Ovary (tissue), 10 donors: ENCODE measurements at places on chromosomes 6 and 20.

DNA sequence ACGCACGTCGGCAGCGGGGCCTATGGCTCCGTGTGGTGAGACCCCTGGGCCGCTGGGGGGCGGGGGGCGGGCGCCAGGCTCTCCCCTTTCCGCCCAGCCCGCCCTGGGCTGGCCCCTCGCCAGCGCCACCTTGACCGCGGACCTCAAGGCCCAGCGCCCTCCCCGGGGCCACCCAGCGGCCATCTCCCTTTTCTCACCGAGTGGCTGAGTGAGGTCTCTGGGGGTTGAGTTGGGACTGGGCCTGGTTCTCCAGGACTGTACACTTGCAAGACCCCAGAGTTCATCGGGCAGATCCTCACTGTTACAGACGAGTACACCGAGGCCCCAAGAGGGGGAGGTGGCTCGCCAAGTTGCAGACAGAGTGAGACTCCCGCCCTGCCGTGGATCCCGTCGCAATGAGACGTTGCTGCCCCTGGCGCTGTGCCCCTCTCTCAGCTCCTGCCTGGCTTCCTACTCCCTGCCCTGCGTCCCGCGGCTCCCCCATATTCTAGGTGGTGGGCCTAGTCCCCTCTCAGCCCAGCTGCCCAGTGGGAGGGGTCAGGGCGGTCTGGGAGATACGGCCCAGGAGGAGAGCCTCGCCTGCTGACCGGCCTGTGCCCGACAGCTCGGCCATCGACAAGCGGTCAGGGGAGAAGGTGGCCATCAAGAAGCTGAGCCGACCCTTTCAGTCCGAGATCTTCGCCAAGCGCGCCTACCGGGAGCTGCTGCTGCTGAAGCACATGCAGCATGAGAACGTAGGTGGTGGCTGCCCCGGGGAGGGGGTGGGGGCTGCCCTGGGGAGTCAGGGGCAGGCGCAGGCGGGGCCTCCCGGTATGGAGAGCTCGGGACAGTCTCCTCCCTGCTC, 576 bp downstream of the MAPK13 start:
- no peak for DNase-seq

DNA sequence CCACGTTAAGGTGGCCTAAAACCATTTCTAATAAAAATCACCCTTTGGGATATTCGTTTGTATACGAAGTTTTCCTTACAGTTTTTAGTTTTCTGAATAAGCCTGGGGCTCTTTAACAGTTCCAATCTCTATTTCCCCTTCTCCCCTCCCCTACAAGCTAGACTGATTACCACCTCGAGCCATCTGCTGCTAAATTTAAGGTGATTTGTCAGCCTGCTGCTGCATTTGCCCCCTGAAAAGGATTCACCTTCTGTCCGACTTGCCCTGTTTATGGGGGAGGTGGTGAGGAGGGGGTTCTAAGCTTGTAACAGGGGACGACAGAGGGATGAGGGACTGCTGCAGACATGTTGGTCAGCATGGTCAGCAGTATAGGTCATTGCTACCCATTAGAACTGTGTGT, 146.3 kb downstream of the JARID2 start:
- DNase-seq = no peak

DNA sequence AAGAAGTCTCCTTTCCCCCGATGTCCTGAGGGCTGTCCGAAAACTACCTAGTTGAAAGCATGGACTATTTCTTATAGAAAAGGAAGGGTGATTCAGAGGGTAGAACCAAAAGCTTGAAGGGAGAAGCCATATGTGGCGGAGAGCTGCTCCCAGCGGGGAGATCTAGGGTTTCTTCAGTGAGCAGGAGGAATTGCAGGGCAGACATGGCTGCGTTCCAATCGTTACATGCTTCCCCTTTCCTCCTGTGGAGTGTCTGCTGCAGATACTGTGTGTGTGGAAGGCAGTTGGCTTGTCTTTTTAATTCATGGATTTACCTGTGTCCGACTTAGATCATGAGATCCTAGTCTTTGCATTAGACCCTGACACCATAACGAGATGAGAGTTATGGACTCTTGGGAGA, 799.5 kb downstream of the QKI start:
- DNase-seq = no peak

- no peak for DNase-seq
Measured at GRCh38 chr20:7301807-7302206, 534.3 kb downstream of the BMP2 start.

- DNase-seq = no peak
Measured at GRCh38 chr20:46624946-46625345, 26.3 kb downstream of the SLC13A3 start.

- no peak for DNase-seq
Measured at GRCh38 chr6:1311400-1312202, at the start of gene FOXQ1. FOXQ1 (plus strand) TSS chr6:1312098; CDS start chr6:1312705, 607 bp downstream.

GRCh38 chr6:26335631-26336323, 29.2 kb upstream of the BTN3A2 start:
- DNase-seq = no peak

- DNase-seq = no peak
Measured at GRCh38 chr6:70289299-70289698, 13.6 kb downstream of the COL9A1 start.

DNA sequence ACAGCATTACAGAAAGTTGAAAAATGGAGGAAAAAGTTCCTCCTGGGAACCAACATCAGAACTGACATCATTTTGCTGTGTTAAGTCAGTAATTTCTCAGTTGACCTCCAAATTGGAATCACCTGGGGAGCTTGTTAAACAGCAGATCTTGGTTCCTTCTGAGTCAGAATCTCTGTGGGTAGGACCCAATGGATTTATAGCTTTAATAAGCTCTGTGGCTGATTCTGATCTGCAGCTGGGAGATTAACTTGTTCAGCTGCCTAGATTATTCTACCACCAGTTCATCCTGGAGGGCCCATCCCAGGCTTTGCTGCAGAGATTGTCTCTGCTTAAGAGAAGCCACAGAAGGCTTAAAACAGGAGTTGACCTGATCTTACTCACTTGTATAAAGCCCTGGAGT, 90.7 kb upstream of the POPDC3 start:
- DNase-seq = no peak
